Suppressor macrophage treated with lipopolysaccharide for 1 hour (primary cell): ENCODE measurements at places on chromosomes 5 and 9.

DNA sequence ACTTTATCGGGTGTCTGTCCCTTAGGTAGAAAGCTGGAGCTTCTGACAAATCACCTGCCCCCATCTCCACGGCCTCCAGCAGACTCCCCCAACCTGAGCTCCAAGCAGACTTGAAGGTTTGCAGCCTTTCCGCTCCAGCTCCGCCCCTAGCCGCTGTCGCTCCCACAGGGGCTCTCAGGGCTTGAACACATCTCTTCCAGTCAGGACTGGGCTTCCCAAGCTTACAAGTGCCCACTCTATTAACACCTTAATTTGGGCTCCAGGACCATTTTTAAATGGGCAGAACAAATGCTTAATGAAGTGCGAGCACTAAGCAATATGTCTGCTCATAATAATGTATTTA, 17.2 kb upstream of the SLC25A51 start:
- DNase-seq, result no peak

DNA sequence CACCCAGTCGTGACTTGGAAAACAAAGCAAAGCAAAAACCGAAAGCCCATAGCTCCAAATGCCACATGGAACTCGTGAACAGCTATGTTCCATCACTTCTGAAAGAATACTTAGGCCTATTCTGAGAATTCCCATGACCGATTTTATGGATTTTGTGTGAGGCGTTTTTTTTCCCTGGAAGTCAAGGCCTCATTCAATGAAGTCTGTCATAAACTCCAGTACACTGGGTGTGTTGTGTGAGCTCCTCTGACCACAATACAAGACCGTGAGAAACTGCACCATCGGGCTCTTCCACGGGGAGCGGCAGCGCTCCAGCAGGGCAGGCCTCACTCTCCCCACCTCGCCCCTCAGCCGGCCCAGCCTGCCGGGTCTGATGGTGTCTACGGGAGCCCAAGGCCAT, 209.5 kb downstream of the FANCC start:
- no peak for DNase-seq

DNA sequence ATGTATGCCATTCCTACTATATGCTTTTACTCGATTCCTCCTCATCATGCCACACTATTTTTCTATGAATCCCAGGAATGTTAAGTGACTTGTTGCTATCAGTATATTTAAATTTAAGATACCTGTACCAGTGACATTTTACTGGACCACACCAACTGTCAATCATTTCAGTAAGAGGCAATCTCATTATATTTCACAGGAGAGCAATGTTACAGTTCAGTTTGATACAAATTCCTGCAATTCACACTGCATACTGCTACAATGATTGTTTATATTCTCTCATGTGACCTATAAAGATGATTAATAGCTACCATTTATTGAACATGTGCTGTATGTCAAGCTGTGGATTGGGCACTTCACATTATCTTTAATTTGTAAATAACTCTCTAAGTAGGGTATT, 30.0 kb downstream of the SPEF2 start:
- DNase-seq, result no peak

DNA sequence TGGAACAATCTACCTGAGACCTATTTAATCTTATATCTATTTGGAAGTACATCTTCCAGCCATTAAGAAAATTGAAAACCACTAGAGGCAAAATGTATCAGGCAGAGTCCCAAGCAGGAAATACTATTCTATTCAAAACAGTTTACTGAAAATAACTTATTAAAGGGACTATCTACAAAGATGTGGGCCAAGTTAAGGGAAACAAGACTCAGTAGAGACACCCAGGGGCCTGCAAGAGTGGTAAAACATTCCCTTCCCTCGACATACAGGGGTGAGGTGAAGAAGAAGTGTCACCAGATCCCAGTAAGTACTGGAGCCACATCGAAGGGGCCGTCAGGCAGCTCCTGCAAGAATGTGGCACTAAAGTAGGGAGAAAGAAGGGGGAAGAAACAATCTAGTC, 12.1 kb upstream of the NRG2 start:
- DNase-seq, result no peak

- DNase-seq, result no peak
Observed at GRCh38 chr9:37705787-37706186, 47.8 kb upstream of the TRMT10B start.

GRCh38 chr9:22898591-22898990, 452.0 kb downstream of the DMRTA1 start:
- no peak for DNase-seq

DNA sequence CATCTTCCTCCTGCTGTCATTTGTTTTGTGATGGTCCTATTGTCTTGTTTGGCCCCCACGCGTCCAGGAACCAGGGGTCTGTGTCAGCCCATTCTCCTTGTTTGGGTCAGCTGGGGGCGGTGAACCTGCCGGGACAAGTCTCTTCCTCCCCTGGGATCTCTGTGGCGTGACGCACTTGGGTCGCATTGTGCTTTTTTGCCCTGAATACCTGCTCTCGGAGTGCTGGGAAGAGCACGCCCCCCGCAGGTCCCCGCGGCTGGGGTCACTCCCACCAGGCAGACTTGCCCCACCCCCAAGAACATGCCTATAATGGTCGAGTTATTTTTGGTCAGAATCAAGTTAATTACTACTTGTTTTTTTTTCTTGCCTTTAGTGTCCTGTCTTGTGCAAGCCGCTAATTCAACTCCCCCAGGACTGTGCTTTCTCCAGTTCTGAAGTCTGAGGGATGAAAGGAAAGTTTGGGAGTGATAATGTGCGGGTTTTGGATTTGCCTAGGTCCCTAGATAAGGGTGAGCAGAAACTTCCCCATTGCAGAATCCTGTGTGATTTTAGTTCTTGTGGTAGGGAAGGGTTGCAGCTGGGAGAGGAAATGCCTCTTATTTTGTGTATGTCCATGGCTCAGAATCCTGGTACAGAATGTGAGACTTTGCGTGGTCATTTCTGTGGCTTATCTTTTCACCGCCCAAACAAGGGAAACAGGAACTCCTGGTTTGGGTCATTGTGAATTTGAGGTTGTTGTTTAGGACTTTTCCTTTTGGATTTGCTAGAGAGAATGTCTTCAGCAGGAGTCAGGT, 789 bp downstream of the ACER2 start:
- DNase-seq, result peak; percentile 20

- no peak for DNase-seq
Observed at GRCh38 chr5:176538230-176538988, 1.2 kb upstream of the RNF44 start.

DNA sequence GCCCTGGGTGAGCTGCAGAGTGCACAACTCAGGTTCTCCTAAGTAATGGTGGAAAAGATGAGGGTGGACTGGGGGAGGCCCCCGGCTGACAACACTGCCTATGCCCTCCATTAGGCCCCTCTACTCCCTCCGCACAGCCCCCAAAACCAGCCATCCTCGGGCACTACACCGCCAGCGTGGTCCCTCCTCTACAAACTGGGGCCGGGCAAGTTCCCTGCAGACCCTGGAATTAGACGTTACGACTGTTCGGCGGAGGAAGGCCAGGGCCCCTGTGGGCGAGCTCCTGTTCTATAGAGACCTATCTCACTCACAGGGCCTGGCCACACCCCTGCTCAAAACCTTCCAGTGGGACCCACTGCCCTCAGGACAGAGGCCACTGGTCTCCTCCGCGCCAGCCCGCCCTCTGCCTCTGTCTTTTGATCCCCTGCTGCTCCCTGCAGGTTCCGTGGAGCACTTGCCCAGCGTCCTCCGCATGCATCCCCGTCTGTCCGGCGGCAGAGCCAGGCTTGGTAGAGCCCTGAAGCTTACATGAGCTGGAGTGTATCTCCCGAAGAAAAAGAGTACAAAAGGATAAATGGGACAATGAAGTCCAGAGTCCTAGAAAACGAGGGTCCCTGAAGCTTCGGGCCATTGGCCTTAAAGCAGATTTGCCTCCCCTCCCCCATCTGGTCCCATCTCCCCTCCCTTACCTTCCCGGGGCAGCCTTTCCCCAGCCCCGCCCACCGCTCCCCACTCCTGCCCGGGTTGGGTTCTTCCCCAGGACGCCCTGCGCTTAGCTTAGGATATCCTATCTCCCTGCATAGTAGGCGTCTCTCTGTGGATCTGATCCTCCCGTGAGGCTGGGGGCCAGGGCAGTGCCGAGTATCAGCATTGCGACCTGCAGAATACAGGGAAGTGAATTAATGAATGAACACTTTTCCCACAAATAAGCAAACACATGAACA, 71.3 kb downstream of the HRH2 start:
- no peak for DNase-seq

GRCh38 chr9:82726424-82727276, 336.3 kb downstream of the RASEF start:
- DNase-seq, result peak; percentile 47

- peak; percentile 58 for DNase-seq
Observed at GRCh38 chr5:90096415-90097081, 313.0 kb downstream of the CETN3 start.

GRCh38 chr5:74320526-74320925, 320.0 kb downstream of the ENC1 start:
- no peak for DNase-seq

DNA sequence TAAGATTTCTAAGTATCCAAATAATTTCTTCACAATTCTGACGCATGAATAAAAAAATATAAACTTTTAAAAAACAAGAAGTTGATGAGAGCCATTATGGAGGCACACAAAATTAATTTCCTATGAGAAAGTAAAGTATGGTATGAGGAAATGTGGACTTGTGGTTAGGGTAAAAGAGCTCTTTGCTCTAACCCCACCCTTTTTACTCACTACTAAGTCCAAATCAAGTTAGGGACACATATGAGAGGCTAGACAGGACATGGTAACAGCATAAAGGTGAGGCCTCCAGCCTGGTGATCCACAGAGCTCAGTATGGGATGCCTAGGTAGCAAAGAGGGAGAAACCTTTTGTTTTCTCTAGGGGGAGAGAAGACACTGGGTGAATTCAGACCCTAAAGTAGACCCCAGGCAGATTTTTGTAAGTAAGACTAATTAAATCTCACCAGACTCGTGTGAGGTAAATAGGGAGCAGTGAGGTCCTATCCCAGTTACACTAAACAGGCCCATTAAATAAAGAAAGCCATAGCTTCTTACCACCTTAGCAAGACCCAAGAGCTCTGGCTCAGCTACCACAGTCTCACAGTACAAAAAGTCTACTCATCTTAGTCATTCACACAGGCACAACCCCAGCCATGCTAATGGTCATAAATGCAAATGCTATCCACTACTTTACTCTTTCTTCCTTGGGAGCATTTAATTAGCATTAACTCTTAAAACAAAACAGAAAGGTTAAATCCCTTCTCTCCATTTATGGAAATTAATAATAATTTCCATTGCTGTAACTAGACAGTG, 42.6 kb downstream of the MLLT3 start:
- no peak for DNase-seq

DNA sequence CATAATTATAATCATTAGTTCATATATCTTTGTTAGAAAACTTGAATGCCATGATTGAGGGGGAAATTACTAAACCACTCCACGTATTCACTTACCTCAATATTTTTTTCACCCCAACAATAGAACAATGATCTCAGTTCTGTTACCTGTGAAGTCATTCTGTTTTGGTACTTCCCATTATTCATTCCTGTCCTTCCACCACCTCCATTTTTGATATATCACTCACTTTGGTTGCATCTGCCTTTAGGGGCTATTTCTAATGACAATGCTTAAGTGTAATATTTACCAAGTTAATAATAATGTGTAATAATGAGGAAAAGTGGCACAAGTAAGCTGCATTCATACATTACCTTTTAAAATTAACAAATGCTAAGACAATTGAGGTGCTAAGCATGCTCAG, 218.4 kb downstream of the SPATA31D1 start:
- no peak for DNase-seq

DNA sequence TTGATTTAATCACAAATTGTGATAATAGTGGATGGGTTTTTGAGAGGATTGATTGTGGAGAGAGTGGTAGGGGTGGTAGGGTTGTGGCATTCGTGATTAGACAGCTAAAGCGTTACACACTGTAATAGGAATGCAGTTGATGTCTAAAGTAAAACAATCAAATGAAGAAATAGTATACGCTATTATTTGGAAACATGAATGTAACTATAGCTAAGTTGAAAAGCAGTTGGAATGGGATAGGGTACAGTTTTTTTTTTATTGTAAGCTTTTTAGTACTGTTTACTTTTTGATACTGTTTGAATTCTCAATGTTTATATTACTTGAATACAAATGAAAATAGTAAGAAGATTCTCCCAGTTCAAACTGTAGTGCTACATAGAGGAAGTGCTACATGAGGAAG, 51.8 kb downstream of the RANBP17 start:
- DNase-seq, result no peak

DNA sequence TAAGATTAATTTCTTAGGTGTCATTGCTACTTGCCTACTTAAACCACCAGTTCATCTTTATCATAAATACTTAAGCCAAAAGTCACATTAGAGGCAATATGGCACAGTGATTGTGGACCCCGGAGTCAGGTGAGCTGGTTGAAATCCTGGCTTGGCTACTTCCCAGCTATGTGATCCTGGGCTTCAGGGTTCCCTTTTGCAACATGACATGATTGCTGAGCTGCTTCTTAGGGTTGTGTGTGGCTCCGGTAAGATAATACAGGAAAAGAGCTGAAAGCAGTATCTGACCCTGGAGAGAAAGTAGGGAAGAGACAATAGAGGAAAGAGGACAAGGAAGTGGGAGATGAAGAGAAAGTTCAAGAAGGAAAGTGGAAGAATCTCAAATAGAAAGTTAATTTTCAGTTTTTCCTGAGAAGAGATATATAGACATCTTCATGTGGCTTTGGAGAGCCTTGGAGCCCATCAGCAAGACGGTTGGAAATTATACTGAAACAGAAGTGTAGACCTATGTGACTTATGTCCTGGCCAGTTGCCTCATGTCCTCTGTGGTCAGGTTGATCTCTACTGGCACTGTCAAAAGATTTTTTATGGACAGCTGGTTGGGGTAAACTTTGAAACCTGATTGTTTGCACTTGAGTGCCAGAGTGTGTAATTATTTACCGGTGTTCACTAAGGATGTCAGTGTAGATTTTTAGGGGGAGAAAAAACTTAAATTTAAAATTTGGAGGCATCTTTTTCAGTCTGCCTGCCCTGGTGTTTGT, 93.2 kb downstream of the GHR start:
- no peak for DNase-seq

- DNase-seq, result no peak
Observed at GRCh38 chr5:82388181-82388580, 110.0 kb upstream of the RPS23 start.

- no peak for DNase-seq
Observed at GRCh38 chr5:11918463-11919045, 14.3 kb upstream of the CTNND2 start.
